ENCODE measurements at places on chromosomes 1 and 21.

DNA sequence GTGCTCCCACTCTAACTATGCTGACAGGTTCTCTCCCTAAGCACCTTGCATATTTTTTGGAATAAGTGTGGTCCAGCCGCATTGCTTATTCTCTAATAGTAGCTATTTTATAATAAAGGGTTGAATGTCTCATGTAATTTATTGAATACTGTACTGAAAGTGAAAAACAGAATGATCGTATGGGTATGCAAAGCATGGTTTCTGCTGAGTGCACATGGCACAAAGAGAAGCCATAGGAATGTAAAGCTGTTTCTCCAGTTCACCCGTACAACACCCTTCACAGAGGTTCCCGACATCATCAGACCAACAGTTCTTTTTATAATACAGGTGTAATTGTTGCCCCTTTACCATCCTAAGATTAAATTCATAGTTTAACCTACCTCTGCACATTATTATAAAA lies 8.9 kb upstream of the HAO2 start:
- DNase-seq, result no peak

DNA sequence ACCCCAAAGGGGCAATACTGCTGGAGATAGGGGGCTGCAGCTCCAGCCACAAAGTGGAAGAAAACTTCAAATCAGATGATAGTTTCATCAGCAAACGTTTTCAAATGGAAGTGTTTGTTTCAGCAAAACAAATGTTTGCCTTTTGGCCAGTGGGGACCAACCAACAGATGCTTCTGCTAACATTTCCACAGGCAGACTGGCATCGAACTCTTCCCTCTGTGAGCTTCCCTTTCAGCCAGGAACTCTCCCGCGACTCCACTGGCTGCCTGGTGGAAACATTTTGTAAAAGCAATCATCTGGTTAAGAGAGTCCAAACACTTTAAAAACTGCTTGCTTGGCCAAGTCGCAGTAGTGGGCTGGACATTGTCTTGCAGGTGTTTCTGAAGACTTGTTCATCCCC lies 30.7 kb downstream of the CENPF start:
- DNase-seq, result no peak

GRCh38 chr1:90731382-90732050 lies 14.4 kb upstream of the BARHL2 start:
- no peak for DNase-seq

GRCh38 chr1:175530183-175530582 lies 213.2 kb downstream of the TNR start:
- DNase-seq, result no peak

- DNase-seq, result no peak
Observed at GRCh38 chr1:3074297-3074741, 5.3 kb downstream of the PRDM16 start.

GRCh38 chr1:14246471-14246870 lies 352.0 kb upstream of the KAZN start:
- DNase-seq, result no peak

DNA sequence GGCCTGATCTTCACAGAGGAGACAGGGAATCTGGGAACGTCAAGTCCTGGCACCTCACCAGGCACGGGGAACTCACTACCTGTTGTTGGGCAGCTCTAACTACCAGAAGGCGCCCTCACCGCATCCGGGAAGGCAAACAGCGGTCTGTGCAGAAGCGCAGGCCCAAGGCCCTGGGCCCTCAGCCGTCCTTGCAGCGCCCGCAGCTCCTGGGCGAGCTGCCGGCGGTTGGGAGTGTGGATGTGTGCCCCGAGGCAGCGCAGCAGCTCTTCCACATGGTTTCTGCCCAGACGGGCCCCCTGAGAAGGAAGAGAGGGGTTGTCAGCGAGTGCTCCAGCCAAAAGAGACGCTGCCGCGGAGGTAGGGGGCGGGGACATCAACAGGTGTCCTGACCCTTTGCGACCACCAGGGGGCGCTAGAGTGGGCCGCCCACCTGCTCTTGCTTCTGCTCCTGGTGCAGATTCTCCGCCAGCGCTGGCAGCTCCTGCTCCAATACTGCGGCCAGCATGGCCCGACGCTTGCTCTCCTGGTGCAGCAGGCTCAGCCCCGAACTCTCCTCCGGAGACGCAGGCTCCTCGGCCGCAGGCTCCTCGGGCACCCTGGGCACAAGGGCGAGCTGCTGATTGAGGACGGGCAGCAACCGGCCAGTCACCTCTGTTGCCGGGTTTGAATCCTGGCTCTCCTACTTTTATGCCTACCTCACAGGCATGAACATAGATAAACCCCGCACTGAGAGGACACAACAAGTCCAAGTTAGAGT lies 9.3 kb downstream of the MAP3K6 start:
- no peak for DNase-seq

DNA sequence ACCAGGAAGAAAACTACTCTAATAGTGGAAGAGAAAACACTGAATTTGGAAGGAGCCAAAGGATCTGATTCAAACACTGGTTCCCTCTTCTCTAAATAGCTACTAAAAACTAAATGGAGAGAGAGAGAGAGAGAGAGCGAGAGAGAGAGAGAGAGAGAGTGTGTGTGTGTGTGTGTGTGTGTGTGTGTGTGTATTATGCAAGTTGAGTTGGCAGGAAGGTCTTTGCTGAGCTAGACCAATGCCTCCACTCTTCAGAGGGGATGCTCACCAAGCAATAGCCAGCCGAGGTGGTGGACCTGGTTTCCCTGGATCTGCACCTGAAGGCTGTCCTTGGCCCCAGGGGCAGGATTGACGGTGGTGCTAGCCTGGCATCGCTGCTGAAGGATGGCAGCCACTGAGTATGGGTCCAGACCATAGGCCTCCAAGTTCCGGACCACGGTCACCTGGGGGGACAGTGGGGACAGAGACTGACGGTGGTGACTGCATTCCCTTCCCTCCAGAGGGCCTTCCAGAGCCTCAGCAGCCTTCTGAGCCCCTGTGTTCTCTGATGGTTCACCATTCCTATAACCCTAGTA lies 18.8 kb downstream of the EIF2D start:
- no peak for DNase-seq

DNA sequence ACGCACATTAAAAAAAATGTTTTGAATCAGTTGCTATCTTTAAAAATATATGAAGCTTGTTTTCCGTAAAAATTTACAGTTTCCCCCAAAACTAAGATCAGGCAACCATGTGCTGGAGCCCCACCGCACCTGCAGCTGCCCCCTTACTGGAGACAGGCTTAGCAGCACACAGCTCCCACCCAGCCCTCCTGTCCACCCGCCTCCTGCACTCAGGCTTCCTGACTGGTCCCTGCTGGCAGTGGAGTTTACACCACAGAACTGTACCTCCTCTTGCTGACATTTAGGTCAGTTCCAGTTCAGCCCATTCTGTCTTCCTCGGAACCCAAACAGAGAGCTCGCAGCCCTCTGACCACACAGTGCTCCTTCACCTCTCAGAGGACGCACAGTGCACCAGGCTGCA lies 2.1 kb downstream of the GPR161 start:
- no peak for DNase-seq

DNA sequence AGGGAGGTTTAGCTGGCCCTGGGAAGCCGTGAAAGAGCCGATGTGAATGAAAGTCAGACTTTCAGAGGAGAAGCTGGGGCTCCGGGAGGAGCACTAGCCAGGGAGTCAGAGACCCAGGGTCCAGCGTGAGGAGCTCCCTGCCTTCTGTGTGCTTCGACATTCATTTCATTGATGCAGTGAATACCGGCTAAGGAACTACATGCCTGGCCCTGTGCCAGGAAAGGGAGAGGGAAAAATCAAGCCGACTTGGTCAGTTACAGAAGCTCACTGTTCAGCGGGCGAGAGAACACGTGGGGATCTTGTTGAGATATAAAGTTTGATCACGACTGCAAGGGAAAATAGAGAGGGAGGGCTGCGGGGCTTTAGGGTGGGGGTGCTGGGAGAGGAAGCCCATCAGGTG lies 76.7 kb upstream of the RUNX3 start:
- DNase-seq, result no peak

- DNase-seq, result no peak
Observed at GRCh38 chr1:1842360-1843146, 48.3 kb downstream of the GNB1 start.

DNA sequence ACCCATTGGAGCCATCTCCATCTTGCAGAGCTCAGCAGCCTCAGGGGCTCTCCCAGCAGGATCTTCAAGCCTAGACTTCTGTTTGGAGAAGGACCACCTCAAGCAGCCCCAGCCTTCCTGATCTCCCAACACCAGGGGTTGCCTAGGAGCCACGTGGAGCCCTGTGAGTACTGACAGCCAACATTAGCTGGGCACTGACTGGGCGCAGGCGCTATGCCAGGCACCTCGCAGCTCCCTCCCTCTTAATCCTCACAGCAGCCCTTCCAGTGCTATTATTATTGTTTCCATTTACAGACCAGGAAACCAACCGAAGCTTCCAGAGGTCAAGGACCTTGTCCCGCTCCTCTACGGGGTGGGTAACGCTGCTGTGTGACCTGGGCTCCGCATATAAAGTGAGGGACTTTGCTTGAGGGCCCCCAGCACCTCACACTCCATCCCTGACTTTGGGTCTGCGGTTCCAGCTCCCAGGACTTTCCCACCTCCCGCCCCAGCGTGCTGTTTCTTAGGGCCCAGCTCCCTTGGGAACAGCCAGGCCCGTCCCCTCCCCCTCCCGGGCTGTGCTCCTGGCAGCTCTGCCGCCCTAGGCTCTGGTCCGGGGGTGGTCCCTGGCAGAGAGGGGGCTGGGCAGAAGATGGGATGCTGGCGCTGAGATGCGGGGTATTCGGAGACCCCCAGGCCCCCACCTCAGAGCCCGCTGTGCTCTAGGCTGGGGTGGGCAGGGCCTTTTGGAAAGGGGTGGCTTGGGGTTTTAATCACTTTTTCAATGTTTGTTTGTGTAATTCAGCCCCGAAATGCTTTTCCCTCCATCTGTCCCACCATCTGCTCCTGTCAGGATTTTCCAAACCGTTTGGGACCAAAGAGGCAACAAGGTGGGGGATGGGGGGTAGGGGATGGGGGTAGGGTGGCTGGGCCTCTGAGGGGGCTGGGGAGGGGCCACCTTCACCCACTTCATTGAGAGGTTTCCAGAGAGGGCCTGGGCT lies 4.1 kb upstream of the HPCA start:
- no peak for DNase-seq

DNA sequence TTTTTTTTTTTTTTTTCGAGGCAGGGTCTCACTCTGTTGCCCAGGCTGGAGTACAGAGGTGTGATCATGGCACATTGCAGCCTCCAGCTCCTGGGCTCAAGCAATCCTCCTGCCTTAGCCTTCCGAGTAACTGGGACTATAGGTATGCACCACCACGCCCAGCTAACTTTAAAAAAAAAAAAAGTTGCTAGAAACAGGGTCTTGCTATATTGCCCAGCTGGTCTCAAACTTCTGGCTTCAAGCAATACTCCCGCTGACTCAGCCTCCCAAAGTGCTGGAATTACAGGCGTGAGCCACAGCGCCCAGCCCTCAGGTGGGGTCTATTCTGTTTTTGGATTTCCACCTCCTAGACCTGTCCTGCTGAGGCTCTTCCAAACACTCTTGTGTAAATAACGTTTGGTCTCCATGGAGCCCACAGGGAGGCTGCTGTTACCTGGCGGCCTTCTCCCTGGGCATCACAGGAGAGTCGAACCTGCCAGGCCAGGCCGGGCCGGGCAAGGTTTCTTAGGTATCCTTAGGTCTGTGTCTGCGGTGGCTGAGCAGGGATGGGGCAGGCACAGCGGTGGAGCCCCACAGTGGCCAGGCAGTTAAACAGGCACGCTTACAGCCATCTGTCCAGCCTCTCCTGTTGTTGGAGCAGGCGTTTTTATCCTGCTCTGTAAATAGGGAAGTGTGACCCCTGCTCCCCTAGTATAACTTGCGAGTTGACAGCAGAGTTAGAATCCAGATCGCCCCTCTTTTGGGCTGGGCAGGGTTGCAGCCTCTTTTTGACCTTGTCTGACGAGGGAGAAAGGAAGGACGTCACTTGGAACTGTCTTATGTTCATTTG lies 18.8 kb downstream of the PLEKHM2 start:
- no peak for DNase-seq

- DNase-seq, result peak; percentile 45
Observed at GRCh38 chr1:198788561-198789064, 149.8 kb downstream of the PTPRC start.

All from pulmonary artery endothelial cell (primary cell).